ENCODE measurements at places on chromosomes 12 and 14. TPM values are rescaled to one million over a fixed set of nuclear protein-coding genes. Genes with fewer than 3 reads are reported as not detected.

Gene MYL2
- total RNA-seq: 0.93 TPM

Gene TMEM179
- not detected for total RNA-seq

Gene DNAJC22
- total RNA-seq: 1.3 TPM

Gene TBX3
- total RNA-seq: 1.1 TPM

DNA sequence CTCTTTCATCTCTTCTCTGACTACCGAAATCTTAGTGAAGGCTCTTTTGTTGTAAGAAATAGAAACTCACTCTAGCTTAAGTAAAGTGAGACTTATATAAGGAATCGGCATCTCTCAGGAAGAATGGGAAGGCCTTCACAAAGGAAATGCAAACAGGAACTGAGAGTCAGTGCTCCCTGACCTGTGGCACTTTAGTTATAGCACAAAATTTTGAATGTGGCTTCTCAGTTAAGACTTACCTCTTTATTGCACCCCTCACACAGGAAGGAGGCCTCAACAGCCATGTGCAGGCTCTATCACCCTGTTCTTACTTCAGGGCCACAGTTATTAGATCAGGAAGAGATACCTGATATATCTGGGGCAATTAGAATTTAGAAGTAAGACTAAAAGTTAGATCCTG is 224.7 kb upstream of the EGLN3 start:
- no peak for DNase-seq

DNA sequence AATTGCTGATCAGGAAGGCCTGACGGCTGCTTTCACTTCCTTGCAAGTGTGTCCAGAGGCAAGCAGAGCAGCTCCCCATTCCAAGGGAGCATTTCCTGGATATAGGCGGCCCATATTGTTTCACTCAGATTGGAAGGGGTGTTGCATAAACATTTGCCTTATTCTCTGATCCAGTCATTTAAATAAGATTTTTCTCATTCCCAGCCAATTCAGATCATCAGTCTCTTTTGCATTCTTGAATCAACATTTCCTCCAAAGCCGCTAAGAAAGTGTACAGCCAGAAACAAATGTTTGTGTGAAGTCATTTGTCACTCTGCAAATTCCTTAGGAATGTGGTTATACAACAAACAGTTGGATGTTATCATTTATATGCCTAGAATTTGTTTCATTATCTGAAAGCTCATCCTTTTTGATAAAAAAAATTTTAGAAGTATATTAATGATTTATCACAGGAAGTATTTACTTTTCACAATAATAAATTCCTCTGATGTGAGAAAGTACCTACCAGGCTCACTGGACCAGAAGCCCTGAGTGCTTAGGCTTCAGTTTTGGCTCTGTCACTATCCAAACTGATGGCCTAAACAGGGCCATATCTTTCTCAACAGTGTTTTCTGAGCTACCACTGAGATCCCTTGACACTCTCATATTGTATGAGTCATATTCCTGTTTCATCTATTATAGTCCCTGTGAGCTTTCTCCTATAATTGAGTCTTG is 379.6 kb downstream of the CCDC91 start:
- DNase-seq: peak; percentile 42

GRCh38 chr12:131994589-131994988 is 44.8 kb downstream of the EP400 start:
- no peak for DNase-seq

DNA sequence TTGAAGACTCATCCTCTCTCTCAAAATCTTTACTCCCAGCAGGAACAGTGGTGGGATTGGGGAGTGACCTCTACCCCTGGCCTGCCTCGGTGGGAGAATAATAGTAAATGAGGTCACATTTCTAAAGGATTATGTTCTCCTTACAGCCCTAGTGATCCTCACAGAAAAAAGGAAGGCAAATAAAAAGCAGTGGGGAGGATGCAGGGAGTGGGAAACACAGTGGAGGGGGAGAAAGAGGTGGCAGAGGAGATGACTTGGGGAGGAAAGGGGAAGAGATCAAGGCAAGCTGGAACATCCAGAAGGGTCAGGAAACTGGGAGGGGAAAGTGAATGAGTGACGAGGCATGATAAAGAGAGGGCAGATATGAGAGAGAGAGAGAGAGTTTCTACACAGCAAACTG is 8.3 kb upstream of the SYNDIG1L start:
- no peak for DNase-seq

- no peak for DNase-seq
Measured at GRCh38 chr14:58659061-58659460, 21.3 kb downstream of the DACT1 start.

DNA sequence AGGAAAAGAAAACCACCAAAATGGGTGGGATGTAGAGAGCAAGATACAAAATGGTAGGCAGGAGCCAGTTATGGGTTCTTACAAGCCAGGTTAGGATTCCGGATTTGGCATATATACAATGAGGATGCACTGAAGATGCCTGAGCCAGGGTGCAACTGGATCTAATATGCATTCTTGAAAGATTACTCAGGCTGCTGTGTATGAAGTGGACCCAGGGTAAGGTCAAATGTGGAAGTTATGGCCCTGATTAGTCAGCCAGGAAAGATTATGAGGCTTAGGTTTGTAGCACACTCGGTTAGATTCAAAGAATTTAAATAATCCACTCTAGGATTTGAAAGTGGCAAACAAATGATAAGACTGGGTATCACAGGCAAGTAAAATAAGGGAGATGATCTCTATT is 1750.7 kb upstream of the FLRT2 start:
- DNase-seq: peak; percentile 38

DNA sequence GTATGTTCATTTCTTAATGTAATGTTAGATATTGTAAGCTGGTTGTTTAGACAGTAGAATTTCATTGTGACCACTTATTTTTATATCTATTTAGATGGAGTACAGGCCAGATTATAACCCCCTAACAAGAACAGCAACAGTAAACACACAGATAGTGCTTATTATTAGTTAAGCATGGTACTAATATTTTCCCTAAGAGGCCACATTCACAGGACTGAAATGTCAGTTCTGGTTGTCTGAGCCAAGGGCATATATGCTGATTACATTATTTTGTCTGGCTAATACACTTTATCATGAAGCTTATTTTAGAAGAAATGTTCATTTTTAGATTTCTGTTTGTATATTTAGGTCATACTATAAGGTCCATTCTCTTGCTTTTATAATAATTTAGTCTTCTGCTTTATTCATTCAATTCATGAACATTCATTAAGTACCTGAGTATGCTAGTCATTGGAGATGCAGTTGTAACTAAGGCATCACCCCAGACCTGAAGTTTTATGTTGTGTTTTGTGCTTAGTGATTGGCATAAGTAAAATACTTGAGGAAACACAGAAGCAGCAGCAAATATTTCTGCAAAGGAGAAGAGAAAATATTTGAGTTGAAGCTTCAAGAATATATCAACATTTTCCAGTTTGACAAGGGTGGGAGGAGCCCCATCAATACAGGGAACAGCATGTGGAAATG is 413.7 kb downstream of the RAD51B start:
- no peak for DNase-seq

DNA sequence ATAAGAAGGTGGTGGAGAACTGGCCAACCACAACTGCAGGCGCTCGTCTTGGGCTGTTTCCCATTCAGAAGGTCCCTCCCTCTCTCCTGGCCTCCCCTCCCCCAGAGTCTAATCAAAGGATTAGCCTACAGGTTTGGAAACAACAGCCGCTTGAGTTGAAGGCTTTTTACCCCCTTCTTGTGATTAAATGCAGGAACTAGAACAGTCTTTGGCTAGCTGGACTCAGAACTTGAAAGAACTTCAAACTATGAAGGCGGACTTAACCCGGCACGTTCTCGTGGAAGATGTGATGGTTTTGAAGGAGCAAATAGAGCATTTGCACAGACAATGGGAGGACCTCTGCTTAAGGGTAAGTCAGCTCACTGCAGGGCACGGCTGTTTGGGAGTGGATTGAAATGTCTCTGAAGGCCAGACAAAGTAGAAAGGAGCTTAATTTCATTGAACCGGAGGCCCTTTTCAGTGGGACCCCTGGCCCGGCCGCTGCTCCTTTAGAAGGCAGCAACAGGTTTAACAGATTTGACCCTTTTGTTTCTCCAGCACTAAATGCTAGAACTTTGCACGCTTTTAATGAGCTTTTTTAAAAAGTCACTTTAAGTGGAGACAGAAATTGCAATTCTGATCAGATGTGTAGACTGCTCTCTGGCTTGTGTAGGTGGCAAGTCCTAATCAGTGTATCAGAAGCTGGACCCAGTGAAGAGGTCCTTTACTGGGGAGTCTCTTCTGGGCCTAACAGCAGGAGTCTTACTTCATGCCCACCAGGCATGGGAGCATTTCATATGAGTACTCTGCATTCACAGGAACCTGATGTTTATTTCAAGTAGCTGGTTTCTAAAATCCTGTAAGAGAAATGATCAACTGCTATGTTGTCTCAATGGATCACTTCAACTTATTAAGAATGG is 107.7 kb downstream of the ESR2 start:
- DNase-seq: no peak

- DNase-seq: no peak
Measured at GRCh38 chr14:77985211-77985615, 185.0 kb upstream of the NRXN3 start.

- no peak for DNase-seq
Measured at GRCh38 chr14:70416338-70416724, 559 bp downstream of the SYNJ2BP start.

DNA sequence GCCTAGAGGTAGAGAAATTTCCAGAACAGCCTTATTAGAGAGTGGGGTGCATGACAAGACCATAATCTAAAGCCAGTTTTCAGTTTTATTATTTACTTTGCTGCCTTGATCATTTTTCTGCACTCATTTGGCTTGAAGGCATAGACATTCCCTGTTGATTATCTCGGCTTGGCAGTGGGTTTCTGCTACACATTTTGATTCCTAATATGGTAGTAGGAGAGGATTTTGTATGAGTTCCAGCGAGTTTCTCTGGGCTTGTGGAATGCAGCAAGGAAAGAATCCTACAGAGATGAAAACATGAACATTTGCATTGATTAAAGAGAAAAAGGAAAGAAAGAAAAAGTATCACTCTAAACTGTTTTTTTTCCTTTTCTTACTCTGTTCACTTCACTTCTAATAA is 281.2 kb downstream of the PAWR start:
- DNase-seq: peak; percentile 37

DNA sequence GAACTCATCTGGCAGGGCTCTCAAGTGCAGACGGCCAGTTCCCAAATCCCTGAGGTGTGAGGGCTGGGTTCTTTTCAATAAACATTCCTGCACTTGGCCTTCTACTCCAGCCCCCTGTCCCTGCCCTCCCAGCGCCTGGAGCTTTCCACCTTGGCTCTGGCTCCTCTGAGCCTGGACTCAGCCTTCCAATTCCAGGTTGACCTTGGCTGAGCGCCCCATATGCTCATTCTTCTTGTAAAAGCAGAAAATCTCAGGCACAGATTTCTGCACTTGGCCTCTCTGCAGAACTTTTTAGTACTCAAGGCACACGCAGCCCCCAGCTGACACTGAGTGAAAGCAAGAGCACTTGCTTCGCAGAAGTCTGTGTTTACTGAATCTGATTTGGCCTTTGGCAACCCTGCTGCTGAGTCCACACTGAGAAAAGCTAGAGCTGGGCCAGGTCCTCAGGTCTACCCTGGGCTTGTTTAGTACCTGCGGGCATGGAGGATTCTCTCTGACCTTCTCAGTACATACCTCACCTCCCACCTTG is 222.7 kb downstream of the MSRB3 start:
- peak; percentile 21 for DNase-seq

DNA sequence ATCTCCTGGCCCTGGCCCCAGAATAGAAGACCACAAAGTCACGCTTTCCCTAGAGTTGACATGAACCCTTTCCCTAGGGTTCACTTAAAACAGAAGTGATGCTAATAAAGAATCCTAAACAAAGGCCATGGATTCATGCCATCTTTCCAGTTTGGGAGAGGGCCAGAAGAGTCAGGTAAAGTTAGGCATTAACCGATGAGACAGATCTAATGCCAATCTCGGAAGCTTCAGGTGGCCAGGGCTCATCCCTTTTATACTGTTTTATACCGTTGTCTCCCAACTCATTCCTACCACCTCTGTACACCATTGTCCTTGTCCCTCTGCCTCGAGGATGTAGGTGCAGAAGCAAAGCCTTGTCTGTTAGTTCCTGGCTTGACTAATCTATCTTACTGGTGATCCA is 22.8 kb upstream of the ACTR10 start:
- DNase-seq: no peak

- no peak for DNase-seq
Measured at GRCh38 chr12:57737467-57738460, 778 bp downstream of the AGAP2 start.

DNA sequence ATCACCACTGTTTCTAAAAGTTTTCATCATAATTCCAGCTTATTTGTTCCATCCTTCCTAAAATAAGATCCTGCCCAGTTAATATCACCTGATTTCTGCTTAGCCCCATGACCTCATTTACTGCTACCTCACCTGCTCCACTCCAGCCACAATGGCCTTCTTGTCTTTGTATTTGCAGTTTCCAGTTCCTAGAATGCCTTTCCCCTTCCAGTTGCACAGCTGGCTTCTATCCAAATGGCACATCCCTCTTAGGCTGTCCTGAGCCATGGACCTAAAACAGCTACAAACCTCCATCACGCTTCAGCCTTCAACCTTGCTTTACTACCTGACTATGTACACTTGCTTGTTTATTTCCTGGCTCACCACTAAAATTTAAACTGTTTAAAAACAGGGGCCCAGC is 6.5 kb upstream of the LGMN start:
- DNase-seq: no peak

GRCh38 chr14:80324649-80325048 is 113.3 kb upstream of the DIO2 start:
- no peak for DNase-seq

DNA sequence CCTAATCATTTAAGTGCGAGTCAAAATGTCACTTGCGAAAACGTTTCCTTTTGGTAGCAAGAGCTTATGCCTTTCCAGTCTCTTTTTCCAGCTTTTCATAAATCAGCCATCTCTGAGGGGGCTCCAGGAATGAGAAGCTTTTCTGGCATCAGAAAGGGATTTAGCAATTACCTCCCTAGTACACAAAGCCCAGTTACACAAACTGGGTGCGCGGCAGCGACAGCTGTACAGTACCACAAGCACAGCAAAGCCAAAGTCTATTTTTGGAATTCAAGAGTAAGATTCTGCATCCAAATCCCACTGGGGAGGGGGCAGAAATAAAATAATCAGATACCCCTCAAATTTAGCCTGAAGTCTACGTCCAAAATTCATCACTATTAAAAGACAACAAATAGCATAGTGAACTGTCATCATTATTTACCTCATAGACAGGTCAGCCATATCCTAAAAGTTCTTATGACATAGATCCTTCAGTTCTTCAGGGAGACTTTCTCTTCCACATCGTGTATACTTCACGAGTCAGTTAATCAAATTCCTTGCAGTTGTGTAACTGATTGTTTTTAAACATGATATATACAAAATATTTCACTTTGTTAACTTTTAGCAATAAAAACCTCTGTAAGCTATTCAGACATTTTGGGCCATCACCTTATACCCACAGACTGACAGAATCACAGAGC is 150.8 kb downstream of the TTC7B start:
- DNase-seq: no peak

DNA sequence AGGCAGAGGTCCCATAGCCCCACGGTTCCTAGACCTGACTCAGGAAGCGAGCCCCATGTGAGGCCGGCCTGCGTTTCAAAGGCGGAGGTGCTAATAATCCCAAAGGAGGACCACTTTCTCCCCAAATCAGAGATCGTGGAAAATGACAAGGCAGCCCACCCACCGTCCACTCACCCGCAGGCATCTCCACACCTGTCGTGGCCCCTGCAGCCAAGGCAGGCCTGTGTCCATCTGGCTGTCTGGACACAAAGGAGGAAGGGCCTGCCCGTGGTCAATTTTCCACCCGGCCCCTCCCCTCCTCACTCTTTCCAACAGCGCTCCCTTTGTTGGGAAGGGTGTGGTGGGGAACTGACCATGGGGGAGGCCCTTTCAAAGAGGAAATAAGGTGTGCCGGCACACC is 125.3 kb upstream of the TMEM132D start:
- no peak for DNase-seq

- DNase-seq: no peak
Measured at GRCh38 chr12:106493531-106493930, 89.3 kb upstream of the RFX4 start.
